ENCODE measurements at places on chromosomes 16 and 17. TPM values are rescaled to one million over a fixed set of nuclear protein-coding genes. Genes with fewer than 3 reads are reported as not detected.

The DNAAF1 gene
- not detected for total RNA-seq

The CRISPLD2 gene
- total RNA-seq, result 174 TPM

The BTBD17 gene
- total RNA-seq, result not detected

The TMEM88 gene
- total RNA-seq, result 18.8 TPM

The CA5A gene
- total RNA-seq, result not detected

The MPP3 gene
- total RNA-seq, result 5.1 TPM

DNA sequence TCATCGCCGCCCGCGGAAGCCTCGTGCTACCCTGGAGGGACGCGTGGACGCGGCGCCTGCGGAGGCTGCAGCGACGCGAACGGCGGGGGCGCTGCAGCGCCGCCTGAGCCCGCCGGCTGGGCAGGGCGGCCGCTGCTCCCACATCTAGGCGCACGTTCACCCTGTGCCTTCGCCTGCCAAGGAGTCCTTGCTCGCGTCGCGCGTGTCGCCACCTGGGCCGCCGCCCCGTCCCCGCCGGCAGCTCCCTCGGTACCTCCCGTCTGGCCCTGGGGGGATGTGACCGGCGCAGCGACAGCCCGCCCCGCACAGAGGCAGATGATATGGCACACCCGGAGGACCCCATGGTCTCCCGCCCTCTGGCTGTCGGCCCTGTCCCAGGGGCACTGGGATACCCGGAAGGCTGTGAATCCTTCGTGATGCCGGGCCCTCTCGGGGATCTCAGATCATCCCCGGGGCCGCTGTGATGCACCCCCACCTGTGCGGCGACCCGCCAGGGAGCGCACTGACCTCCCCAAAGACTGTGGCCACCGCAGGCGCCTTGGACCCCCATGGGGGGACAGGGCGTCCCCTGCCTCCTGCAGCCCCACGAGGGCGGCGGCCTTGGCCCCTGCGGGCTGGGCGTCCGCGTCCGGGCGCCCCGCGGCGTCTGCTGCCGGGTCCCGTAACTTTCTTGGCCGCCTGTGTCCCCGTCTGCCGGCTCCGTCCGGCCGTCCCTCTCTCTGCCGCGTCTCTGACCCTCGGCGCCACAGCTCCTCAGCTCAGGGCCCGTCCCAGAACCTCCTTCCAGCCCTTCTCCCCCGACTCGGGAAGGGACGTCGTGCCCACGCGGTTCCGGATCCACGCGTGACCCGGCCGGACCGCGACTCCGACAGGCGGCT is 689 bp upstream of the TBC1D24 start:
- peak; percentile 60 for ATAC-seq

GRCh38 chr17:28056276-28056620 is 13.8 kb downstream of the NLK start:
- ATAC-seq, result no peak

- ATAC-seq, result no peak
Observed at GRCh38 chr17:80706463-80706867, 161.8 kb downstream of the RPTOR start.

- peak; percentile 7 for ATAC-seq
Observed at GRCh38 chr16:67481561-67482232, 740 bp upstream of the ATP6V0D1 start.

DNA sequence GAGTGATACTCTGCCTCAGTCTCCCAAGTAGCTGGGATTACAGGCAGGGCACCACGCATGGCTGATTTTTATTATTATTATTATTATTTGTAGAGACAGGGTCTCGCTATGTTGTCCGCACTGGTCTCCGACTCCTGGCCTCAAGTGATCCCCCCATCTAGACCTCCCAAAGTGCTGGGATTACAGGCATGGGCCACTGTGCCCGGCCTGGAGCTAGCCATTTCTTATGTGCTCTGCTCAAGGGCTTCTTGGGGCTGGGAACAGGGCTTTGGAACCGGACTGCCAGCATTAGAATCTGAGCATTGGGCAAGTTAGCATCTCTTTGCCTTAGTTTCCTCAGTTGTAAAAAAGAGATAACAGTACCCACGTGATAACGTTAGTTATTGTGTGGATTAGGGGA is 111.3 kb downstream of the C16orf78 start:
- ATAC-seq, result no peak

GRCh38 chr16:85788819-85789218 is 10.5 kb downstream of the EMC8 start:
- no peak for ATAC-seq

DNA sequence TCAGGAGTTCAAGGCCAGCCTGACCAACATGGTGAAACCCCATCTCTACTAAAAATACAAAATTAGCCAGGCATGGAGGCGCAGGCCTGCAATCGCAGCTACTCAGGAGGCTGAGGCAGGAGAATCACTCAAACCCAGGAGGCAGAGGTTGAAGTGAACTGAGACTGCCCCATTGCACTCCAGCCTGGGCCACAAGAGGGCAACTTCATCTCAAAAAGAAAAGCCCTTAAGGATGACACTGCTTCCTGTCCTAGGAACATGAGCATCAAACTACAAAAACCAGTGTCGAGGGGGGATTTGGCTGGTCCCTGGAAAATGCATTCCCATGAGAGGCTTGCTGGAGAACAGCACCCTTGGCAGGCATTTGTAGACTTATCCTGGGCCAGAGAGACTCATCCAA is 449.5 kb upstream of the PSMD7 start:
- no peak for ATAC-seq

DNA sequence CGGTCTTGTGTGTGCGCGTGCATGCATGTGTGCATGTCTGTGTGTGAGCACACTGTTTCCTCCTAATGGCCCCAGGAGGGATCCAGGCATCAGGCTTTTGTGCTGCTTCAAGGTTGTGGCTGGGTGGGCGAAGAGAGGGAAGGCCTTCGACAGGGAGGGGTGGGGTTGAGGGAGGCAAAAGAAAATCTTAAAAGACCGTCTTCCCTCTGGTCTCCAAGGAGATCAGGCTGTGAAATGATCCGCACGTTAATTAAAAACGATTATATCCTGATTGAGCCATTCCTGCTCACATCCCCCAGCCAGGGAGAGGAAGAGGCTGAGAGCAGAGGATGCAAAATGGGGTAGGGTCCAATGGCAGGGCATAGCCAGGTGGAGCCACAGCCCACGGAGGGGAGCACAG is 46.9 kb downstream of the RAI1 start:
- no peak for ATAC-seq

GRCh38 chr16:54677308-54677950 is 253.2 kb upstream of the IRX5 start:
- ATAC-seq, result no peak

DNA sequence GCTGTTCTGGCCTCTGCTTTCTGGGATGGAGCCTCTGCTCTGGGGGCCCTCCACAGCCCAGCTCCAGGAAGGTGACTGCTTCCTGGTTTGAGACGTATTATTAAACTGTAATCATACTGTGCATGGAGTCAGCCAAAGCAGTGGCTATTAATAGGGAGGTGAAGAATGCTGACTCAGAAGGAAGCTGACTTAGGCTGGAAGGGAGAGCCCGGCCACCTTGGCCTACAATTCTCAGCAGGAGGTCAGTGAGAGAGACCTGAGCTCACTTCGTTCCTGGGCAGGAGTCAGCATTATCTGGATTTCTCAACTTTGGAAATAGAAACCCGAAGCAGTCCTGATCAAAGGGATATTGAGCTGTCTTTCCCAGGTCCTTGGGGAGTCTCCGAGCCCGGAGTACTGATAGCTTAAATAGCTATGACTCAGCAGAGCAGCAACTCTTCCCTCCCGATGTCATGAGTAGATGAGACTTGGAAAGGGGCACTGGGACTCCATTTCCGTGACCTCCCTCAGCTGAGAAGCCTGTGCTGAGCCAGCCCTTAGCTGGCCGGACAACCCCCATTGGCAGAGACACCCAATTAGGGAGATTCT is 91.8 kb downstream of the YPEL2 start:
- peak; percentile 69 for ATAC-seq

- ATAC-seq, result no peak
Observed at GRCh38 chr16:84544031-84544773, 39.7 kb upstream of the MEAK7 start.

All from gastroesophageal sphincter (tissue), 4 donors.